ENCODE measurements at places on chromosomes 6 and 20.

- no peak for DNase-seq
Measured at GRCh38 chr6:159535656-159536350, 157.2 kb downstream of the SOD2 start.

- DNase-seq = no peak
Measured at GRCh38 chr6:124368131-124368530, 564.5 kb downstream of the NKAIN2 start.

DNA sequence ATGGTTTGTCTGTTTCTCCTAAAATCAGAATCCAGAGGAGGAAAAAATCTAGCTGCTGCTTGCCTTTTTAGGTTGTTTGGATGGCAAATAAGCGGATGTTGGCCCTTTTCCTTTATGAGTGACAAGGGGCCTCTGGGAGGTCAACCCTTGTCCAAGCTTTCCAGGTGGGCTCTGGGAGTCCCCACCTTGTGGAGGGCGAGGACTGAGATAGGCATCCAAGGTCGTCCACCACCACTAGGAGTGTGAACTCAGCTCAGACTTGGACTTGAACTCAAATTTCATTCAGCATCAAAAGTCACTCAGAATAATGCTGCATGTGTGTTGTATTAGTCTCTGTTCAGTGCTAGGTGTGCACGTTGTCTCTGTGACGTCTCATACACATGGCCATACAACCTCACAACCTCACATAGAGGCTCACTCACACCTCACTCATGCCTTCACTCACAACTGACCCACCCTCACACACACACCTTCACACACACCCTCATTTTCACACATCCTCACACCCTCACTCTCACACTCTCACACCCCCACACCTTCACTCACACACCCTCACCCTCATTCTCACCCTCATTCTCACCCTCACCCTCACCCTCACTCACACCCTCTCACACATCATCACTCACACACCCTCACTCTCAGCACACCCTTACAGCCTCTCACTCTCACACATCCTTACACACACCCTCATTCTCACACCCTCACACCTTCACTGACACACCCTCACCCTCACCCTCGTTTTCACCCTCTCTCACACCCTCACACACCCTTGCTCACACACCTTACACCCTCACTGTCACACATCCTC, 18.0 kb downstream of the DYNLT1 start:
- no peak for DNase-seq

DNA sequence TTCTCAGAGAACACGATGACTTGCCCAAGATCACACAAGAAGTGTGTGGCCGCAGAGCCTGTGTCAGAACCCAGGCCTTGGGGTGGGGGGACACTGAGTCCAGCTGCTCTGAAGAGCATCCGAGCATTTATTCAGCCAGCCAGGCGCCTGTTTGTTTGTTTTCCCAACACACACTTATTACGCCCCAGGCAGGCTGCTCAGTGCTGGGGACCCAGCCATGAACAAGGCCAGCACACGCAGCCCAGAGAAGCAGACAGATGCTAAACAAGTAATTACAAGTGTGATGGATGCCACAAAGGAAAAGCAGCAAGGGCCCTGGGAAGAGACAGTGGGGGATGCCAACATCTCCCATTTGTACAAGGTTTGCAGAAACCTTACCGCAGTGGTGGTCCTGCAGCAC, 19.4 kb upstream of the SIRPA start:
- no peak for DNase-seq

GRCh38 chr20:61482056-61482887, 230.2 kb downstream of the CDH4 start:
- no peak for DNase-seq

DNA sequence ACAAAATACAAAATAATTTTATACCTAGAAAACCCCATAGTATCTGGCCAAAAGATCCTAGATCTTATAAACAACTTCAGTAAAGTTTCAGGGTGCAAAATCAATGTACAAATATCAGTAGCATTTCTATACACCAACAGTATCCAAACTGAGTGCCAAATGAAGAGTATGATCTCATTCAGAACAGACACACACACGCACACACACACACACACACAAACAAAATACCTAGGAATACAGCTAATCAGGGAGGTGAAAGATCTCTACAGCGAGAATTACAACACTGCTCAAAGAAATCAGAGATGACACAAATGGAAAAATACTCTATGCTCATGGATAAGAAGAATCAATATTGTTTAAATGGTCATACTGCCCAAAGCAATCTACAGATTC, 49.2 kb downstream of the TOMM6 start:
- DNase-seq = no peak

DNA sequence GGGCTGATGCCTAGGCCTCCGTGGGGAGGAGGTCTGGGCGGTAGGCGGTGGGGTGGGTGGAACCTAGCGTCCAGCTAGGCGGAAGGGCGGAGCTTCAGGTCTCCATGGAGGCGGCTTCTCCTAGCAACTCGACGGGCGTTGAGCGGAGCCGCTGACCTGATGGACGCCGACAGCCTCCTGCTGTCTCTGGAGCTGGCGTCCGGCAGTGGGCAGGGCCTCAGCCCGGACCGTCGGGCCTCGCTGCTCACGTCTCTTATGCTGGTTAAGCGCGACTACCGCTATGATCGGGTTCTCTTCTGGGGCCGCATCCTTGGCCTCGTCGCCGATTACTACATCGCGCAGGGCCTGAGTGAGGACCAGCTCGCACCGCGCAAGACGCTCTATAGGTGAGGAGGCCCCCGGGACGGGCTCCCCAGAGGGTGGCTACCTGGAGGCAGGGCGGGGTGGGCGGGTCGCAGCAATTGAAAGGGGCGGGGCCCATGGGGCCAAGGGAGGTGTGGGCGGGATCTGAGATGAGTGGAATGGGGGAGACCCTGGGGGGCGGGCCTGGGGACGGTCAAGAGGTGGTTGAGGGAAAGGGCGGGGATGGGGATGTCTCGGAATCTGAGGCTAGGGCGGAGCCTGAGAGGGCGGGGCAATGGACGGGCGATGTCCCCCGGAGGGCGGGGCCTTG, at the start of gene RSPH9:
TSS of gene RSPH9 (plus strand) at position 97 of the 673 bp plus-strand sequence. CDS start at position 160, 63 bp downstream.
- DNase-seq = peak; percentile 59

DNA sequence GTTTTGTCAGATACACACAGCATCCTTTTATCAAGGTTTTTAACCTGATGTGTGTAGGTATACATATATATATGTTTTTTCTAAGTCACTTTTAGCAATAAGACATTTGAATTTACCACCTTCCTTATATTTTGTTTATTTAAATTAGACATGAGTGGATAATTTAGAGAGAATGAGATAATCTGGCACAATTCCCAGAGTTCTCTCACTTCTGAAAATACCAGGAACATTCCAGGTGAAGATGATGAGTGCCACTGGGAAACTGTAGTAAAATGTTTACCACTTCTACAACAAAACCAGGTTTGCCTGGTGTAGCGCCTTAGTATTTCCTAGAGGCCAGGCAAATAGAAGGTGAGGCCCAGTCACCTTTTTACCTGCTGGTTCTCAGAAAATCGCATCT, 189.5 kb downstream of the TMEM242 start:
- no peak for DNase-seq

DNA sequence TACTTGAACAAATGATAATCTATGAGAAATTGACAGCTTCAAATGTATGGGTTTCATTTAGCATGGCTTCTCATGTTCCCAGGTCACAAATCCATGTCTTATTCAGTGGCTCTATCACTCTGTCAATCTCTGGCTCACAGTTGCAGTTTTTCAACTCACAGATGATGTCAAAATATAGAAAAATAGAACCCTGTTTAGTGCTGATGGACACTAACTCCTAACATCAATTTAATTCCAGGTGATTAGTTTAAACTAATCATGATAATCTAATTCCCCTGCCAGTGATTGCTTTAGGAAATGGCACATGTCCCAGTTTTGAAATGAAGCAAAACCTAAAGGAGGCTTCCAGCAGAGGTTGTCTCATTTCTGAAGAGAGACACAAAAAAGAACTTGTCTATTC, 13.0 kb downstream of the KHDC1 start:
- no peak for DNase-seq

GRCh38 chr6:18400831-18401446, 13.8 kb downstream of the RNF144B start:
- no peak for DNase-seq

DNA sequence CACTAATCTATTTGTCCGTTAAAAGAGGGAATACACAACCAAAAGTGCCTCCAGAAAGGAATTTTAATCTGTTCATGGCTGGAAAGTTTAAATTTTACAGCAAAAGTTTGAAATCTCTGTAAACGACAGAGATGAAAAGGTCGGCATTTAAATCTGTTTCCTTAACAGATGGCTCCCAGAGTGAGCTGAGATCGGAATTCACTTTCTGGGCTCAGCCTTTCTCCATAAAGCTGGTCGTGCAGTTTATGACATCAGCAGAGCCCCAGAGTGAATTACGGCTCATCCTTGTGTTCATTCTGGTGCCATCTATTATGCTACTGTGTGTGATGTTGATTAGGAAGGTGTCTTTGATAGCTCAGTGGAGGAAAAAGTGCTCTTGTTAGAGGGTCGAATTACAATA, 117.6 kb upstream of the ZFP64 start:
- no peak for DNase-seq

- DNase-seq = no peak
Measured at GRCh38 chr6:101477436-101477835, 83.9 kb downstream of the GRIK2 start.

- no peak for DNase-seq
Measured at GRCh38 chr6:142916881-142917280, 28.1 kb downstream of the HIVEP2 start.

DNA sequence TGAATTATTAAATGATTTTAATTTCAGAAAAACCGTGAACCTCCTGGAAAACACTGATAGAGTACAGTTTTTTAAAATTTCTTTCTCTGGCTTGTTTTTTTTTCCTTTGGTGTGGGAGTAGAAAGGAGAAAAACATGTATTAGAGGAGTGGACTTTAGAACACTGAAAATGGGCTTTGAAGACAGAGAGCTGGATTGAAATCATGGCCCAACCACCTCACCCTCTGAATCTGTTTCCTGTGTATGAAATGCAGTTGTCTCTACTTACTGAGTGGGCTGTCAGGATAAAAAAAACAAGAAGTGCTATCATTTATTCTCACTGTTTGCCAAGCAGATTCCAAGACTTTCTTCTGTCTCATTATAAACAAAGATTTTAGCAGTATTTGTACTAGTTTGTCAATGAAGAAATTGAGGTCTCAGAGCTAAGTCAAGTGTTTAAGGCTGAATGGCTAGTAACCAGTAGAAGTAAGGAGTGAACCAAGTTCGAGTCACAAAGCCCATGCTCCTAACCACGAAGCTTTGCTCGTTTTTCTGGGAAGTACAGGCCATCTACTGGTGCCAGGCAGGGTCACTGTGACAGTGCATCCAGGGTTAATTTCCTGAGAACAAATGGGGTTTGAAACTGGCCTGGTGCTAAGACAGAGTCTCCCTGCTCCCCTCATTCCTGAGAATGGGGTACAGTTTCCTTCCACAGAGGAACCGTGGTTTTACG, 256.4 kb downstream of the TMEM242 start:
- DNase-seq = no peak

- DNase-seq = no peak
Measured at GRCh38 chr6:56025795-56026194, 150.4 kb upstream of the BMP5 start.

DNA sequence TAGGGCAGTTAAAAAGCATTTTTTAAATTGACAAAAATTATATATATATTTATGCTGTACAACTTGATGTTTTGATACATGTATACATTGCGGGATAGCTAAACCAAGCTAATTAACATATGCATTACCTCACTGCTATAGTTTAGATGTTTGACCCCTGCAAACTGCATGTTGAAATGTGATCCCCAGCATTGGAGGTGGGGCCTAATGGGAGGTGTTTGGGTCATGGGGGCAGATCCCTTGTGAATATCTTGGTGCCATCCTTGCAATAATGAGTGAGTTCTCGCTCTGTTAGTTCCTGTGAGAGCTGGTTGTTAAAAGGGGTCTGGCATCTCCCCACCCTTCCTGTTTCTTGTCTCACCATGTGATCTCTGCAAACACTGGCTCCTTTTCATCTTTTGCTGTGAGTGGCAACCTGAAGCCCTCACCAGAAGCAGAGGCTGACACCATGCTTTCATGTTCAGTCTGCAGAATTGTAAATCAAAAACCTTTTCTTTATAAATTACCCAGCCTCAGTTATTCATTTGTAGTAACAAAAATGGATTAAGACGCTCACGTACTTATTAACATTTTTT, 111.8 kb downstream of the MCHR2 start:
- DNase-seq = no peak

- DNase-seq = no peak
Measured at GRCh38 chr6:170057034-170057734, 233.7 kb downstream of the DLL1 start.

GRCh38 chr6:37612475-37612874, 85.2 kb downstream of the MDGA1 start:
- no peak for DNase-seq

- DNase-seq = no peak
Measured at GRCh38 chr6:47221565-47221964, 88.1 kb downstream of the TNFRSF21 start.

- DNase-seq = no peak
Measured at GRCh38 chr6:141354191-141354955, 778.4 kb upstream of the GJE1 start.

DNA sequence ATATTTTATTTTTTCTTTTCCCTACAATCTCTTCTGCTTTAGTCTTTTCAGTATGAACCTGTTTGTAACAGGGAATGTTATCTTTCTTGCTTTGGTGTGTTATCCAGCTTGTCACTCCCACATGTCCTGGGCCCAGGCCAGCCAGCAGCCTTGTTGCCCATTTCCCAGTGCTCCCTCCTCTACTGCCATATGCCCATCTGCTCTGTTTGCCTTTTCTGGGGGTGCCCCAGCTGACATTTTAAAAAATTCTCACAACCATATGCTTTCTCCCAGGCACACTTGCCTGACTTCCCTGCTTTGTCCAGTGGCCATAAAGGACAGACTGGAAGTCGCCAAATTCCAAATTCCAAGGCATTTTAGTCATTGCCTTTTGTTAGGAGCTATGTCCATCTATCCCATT, 23.6 kb upstream of the LMBRD1 start:
- no peak for DNase-seq

DNA sequence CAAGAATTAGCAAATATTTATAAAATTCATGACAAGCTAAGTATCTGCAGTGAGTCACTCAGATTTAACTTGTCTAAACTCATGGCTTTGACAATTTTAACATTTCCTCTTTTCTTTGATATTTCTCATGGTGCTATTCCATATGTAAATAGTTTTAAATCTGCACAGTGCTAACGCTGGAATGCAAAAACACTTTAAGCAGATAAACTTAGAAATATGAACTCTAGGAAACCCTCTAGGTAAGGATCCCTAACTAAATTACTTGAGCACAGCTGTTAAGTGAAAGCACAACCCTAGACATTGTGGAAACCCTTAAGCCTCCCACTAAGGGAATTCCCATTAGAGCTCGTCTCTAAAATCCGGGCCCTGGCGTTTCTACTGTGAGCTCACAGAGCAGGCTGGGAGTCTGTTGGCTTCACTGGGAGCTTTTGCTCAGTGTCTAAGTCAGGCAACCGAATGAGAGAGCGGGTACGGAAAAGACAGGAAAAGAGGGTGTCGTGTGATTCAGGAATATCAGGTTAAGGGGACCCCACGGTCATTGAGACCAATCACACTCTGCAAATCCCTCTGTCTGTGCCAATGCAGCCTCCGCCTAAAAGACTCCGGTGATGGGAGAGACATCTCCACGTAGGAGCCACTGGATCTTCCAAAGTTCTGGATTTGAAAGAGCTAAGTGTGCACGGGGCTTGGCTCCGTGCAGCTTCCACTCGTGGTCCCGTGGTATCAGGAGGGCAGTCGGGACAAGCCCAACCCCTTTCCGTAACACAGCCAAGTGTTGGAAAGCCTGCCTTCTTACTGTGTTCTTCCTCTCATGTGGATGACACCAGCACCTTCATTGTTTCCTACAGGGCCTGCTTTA, 112.3 kb upstream of the RPS6KA2 start:
- no peak for DNase-seq

GRCh38 chr6:34113532-34113931, 32.4 kb downstream of the GRM4 start:
- no peak for DNase-seq

GRCh38 chr6:109853426-109853825, 124.7 kb upstream of the GPR6 start:
- DNase-seq = no peak

Data from T-helper 2 cell (primary cell).